Activated CD8-positive, alpha-beta T cell treated with anti-CD3 and anti-CD28 coated beads, Interleukin-2, amount 10 ng/mL, durations not matched to agents 7 days and 5 days (primary cell): ENCODE measurements at places on chromosomes 7 and 10.

DNA sequence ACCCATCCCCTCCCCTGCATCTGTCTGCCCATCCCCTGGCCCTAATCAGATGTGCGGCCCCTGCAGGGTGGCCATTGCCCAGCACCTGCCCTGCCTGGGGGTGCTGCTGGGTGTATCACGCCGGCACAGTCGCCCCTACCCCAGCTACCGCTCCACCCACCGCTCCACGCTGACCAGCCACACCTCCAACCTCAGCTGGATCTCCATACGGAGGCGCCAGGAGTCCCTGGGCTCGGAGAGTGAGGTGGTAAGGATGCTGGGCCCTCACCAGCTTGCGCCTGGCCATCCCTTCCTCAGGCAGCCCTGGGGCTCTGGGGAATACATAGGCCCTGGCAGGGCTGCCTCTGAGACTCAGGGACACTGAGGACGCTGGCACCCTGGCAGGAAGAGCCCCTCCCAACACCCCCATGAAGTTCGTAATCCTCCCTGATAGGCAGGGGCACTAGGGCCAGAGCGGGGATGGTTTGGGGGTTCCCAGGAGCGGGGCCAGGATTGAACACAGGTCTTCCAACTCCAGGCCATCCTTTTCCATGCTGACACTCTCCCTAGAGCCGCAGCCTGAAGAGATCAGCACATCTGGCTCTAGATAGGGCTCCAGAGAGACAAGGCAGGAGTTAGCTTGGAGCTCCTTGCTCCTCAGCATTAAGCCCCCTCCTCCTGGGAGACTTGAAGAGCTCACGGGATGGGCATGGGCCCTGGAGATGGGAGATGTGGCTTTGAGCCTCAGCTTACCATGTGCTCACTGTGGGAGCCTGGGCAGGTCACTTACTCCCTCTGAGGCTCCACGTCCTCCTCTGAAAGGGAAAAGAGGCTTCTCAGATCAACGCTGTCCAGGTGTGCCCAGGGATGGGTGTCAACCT lies 5.9 kb upstream of the LDB3 start:
- DNase-seq: no peak

DNA sequence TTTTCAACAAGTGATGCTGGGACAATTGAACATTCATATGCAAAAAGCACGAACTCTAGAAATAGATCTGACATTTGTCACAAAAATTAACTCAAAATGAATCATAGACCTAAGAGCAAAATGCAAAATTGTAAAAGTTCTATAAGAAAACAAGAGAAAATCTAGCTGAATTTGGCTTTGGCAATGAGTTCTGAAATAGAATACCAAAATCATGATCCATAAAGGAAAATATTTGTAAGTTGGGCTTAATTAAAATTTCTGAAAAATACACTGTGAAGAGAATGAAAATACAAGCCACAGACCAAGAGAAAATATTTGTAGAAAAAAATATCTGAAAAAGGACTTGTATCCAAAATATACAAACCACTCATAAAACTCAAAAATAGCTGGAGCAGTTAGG lies 698.8 kb upstream of the CELF2 start:
- no peak for DNase-seq

- peak; percentile 53 for DNase-seq
These were observed 7.2 kb upstream of the MBL2 start for GRCh38 chr10:52779541-52780390.

- DNase-seq: no peak
These were observed 82.7 kb downstream of the SVOPL start for GRCh38 chr7:138618506-138618905.

DNA sequence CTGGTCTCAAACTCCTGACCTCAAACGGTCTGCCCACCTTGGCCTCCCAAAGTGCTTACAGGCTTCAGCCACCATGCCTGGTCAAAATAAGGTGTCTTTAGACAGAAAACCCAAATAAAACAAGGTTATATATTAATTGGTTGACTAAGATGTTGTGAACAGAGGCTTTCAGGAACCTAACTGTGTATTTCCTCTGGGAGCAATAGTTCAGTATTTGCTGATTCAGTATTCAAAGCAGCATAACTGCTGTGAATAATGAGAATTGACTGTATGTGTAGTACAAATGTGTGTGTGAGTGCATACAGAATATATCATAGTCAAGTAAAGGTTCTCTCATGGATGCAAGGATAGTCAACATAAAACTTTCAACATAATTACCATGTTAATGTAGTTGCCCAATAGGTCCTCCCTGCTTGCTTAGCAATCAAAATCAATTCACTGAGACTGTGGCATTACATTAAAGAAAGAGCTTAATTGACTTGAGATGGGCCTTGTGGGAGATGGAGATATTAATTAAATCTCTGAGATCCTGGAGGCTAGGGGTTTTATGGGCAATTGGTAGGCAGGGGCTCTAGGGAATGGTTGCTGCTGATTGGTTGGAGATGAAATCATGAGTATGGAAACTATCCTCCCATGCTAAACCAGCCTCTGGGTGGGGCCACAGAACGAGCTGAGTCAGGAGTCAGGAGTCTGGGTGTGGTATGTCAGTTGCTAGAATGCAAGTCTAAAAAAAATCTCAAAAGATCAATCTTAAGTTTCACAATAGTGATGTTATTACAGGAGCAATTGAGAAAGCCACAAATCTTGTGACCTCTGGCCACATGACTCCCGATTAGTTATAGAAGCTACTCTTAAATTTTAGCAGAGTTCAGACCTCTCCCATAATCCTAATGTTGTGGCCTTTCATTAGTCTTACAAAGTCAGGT lies 162.7 kb downstream of the AKR1D1 start:
- no peak for DNase-seq

DNA sequence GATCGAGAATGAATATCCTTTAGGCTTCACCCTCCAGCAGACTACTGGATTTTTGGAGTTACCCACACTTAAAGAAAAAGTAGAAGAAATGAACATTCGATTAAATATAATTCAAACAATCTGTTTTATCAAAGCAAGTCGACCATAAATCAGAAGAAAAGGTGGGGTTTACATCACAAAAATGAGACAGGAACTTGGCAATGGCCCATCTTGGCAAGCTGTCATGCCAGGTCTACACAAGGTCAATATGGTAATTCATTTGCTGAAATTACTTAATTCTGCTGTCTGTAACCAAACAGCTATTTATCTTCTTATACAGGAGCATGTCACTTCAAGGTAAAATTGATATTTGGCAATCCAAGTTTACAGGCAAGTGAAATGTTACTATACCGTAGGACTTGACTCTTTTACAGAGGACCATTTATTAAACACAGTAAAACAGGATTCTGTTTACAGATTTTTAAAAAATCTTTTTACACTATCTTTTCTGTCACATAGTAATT lies 640.6 kb upstream of the NRP1 start:
- DNase-seq: no peak

DNA sequence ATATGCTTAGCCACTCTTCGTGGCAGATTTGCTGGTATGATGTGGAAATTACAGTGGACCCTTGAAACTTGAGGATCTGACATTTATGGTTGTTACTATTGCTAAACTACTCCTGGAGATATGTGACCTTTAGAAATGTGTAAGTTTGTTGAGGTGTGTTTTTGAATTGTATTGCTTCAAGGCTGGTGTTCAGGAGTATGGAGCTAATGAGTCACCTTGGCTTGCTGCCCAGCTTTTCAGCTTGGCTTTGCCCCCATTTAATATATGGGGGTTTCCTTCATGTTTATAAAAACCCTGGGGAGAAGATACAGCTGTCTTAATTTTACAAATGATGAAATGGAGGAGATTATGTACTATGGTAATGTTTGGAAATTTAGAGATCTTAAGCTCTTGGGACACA lies 11.6 kb downstream of the HBP1 start:
- DNase-seq: no peak

DNA sequence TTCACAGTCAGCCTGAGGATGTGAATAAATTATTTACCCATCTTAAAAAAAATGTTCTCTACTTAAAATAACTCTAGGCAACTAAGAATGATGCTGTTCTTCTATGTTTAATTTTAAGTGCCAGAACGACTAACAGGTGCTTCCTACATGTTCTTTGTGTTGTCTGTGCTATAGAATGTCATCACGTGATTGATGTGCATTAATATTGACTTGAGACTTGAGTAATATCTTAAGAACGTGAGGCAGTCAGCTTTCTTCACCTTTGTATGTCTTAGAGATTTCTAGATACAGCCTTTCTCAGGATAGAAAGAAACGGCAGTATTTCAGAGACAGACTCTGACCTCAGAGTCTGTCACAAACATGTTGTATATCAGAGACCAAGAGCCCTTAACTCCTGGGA lies 274.6 kb downstream of the KCND2 start:
- no peak for DNase-seq
